ENCODE measurements at places on chromosomes 2 and 18.
A peak's percentile ranks its signal among the peaks of the same experiment; 100 is the strongest.

DNA sequence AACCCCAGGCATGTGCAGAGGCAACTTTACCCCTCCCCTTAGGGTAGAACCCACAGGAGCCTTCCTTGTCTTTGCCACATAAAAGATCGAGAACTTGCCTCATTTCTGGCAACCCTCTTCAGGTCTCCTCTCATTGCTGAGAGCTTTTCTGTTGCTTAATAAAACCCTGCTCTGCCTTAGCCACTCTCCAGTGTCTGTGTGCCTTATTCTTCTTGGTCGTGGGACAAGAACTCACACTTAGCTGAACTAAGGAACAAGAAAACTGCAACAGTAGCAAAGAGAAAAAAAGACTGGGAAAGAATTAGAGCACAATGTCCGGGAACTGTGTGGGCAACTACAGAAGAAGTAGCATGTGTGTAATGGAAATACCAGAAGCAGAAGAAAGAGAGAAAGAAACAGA lies 56.2 kb upstream of the SMIM21 start:
- DNase-seq = no peak

DNA sequence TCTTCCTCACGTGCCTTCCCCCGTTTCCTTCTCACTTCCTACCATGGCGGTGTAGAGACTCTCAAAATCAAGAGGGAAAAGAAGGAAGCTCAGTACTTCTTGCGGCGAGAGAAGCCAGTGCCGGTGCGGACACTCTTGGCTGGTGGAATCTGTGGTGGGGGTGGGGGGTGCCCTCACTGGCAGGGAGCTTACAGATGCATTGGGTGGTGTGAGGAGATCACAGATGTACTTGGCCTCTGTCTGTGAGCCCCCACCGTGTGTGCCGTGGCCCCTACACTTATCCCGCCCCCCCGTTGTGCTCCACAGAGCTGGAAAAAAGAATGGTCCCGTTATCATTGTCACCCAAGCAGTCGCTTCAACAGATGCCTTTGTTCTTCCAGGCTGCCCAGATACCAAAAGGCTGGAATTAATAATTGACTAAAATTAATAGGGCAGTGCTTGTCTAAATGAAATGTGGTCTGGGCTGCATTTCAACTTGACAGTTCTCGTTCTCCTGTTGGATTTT lies 79.8 kb downstream of the VAPA start:
- no peak for DNase-seq

DNA sequence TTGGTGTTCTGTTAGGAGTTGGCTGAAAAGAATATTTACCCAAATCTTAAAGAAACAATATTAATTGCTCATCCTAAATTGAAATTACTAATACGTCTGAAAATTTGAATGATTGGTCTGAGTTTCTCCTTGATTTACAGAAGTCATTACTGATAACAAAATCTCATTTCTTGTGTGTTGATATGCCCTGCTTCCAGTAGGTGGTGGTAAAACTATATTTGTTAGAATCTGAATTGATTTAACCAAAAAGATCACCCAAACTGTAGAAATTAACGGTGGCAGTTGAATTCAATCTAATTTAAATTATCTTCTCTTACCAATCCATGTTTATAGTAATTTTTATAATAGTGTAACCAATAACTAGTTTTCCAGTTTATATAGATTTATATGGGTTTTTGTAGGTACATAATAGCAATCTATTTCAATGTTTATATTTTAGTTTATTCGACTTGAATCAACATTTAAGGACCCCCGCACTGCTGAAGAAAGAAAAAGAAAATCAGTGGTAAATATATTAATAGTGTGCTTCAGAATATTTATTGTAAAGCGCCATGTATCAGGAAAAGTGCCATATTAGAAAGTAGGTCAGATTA lies 38.3 kb downstream of the PAPOLG start:
- DNase-seq = no peak

DNA sequence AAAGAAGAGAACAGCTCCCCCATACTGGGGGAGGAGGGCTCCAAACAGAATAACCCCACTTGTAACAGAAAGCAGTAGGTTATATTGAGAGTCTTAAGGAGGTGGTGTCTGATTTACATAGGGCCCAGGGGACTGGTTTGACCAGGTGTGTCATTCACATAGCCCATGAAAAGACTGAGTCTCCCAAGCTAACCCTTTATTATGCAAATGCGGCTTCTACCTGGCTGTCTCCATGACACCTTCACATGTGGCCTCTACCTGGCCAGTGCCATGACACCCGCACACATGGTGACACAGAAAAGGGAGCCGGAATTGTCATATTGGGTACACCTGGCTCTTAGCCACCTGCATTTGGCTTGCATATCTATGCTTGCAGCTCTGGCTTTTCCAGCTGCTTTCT lies 1057.2 kb upstream of the PIK3C3 start:
- DNase-seq = no peak

GRCh38 chr18:13893418-13893760 lies 21.9 kb downstream of the MC2R start:
- DNase-seq = no peak

GRCh38 chr2:138090330-138090729 lies 126.1 kb downstream of the HNMT start:
- no peak for DNase-seq

- DNase-seq = no peak
Observed at GRCh38 chr2:170140561-170140960, 37.4 kb upstream of the MYO3B start.

DNA sequence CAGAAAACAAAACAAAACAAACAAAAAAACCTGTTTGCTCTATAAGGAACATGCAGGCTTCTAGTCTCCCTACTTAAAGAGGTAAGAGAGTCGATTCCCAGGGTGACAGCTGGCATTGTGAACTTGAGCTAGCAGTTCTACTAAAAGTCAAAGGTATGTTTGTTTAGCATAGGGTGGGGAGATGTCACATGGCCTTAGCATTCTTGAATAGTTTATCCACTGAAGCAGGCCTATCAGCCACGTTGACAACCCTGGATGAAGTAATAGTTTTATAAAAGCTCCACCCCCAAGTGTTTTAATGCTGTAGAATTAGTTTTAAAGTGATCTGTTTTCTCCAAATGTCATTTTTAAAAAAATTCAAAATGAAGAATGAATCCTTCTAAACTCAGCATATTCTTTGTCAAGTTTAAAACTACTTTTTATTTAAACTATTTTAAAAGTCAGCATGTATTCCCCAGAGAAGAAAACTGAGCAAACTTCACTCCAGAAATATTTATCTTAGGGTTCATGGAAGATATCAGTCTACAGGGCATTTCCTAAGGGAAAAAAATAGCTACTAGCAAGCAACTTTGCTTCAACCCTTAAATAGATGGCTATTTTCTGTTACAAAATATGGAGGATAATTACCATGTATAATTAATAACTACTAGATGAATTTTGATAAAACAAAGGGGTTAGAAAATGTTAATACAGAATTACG lies 1.7 kb downstream of the MYOM1 start:
- no peak for DNase-seq

DNA sequence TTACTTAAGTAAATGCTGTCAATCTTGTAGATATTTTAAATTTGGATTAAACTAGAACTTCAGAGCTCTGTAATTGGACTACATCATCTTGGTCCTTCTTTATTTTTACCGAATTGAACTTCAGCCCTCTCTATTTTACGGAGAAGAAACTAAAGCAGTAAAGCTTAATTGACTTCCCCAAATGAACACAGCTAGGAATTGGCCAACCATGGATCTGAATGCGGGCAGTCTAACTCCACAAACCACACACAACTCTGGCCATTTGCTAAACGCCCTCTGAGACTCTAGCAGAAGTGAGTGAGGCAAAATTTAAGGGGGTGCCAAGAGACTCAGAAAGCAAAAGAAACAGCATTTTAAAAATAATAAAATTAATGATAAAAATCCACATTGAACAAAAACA lies 86.3 kb upstream of the KCTD1 start:
- no peak for DNase-seq

DNA sequence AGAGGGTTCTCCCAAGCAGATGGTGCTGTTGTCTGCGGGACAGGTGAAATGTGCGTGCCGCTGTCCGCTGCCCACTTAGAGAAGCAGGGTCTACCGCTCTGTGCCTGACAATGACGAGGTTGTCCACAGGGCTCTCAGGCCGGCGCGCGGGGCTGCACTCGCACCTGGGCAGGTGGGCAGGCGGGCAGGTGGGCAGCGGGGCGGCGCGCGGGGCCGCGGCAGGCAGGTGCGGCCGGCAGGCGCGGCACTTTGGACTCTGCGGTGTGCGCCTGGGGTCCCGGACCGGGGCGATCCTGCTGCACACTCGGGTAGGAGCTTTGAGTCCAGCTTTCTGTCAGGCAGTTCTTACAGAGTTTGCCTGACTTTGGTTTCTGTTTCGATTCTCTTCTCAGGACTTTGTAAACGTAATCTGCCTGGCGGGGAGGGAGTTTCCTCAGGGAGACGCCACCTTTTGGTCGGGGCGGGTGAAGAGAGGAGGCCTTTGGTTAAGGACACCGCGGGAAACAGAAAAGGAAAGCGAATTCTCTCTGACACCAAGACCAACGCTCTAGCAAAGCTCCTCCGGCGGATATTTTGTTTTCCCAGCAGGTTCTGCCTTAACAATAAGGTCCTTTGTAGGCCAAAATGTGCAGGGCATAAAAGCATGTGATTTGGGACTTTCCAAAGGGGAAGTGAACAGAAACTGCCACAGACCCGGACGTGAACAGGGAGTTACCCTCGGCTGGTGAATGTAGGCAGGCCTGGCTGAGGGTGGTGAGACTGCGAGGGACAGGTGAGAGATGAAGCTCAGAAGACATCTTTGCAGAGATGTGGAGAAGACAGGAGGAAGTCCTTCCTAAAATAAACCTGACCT lies at the start of gene IFIH1:
TSS of gene IFIH1 (minus strand) at position 357 of the 853 bp plus-strand sequence. CDS start 377 bp downstream, outside the sequence.
- peak; percentile 84 for DNase-seq

GRCh38 chr2:185689906-185690539 lies 48.6 kb upstream of the FSIP2 start:
- no peak for DNase-seq

DNA sequence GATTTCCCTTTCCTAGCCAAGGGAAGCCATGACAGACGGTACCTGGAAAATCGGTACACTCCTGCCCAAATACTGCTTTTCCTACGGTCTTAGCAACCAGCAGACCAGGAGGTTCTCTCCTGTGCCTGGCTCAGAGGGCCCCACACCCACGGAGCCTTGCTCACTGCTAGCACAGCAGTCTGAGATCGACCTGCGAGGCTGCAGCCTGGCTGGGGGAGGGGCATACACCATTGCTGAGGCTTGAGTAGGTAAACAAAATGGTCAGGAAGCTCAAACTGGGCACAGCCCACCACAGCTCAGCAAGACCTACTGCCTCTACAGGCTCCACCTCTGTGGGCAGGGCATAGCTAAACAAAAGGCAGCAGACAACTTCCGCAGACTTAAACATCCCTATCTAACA lies 6.8 kb upstream of the CD207 start:
- DNase-seq = no peak

GRCh38 chr2:47283659-47284058 lies 119.3 kb upstream of the MSH2 start:
- DNase-seq = no peak

DNA sequence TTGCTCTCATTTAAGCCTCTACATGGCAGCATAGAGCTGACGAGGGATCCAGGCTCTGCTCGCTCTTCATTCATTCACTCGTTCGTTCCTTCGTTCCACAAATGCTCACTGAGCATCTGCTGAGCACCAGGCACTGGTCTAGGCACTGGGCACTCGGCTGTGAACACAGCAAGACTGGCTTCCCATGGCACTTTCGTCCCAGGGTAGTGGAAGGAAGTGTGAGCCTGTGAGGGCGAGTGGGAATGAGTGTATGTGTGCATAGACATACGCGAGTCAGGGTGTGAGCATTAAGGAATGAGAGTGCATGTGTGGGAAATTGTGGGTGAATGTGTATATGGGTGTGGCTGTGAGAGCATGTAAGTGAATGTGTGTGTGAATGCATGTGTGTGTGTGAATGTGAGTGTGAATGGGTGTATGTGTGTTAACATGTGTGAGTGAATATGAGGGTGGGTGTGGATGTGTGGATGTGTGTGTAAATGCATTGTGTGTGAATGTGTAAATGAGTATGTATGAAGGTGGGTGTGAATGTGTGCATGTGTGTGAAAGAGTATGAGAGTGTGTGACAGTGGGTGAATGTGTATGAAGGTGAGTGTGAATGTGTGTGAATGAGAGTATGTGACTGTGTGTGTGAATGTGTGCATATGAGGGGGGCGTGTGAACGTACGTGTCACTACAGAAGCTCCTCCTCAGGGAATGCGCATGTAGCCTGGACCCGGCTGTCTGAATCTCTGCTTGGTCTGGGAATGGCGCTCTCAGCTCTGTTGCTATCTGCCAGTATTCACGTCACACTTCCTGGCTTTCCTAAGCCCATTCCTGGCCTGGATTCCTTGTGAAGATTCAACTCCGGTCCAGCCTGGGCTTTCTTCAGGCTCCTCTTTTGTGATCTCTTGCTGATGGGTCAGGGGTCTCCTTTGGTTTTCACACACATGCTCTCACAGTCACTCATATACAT lies 28.8 kb downstream of the SNORC start:
- DNase-seq = no peak

DNA sequence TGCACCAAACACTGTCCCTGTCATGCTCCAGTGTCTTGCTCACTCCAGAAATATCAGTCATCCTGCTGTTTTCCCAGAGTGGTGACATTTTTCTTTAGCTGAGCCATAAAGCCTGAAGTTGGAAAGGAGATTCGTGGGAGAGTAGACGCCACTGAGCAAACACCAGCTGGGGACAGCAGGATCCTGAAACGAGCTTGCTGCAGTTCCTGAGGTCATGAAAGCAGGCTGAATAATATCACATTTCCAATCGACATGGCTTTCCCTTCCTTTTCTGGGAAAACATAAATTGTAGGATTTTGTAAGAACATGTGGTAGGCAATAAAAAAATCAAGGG lies 276.4 kb downstream of the CDCA7 start:
- no peak for DNase-seq

Measured in ureter (tissue), 1 donor.